ENCODE measurements at places on chromosomes 13 and 19. TPM values are rescaled to one million over a fixed set of nuclear protein-coding genes. Genes with fewer than 3 reads are reported as not detected.
A peak's percentile ranks its signal among the peaks of the same experiment; 100 is the strongest.

Gene ZNF112
- total RNA-seq, result 15.0 TPM

Gene PSG11
- not detected for total RNA-seq

Gene ZFP14
- total RNA-seq, result 17.5 TPM

- peak; percentile 85 for DNase-seq
These were observed 505.1 kb downstream of the IRS2 start for GRCh38 chr13:109281017-109281902.

DNA sequence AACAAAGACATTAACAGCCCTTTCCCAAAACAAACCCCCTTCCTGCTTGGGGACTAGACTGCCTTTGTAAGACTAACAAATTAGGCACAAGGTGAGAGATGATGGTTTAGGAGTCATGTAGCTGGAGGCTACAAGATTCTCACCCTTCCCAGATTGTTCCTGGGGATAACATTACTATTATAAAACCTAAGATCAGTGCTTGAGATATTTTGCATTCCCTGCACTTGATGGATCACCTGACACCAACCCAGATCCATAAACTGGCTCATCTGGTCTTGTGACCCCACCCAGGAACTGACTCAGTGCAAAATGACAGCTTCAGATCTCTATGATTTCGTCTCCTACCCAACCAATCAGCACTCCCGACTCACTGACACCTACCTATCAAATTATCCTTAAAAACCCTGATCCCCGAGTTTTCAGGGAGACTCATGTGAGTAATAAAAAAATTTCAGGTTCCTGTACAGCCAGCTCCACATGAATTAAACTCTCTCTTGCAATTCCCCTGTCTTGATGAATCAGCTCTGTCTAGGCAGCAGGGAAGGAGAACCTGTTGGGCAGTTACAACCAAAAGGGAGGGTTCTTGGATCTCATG lies 2.4 kb upstream of the ZNF616 start:
- no peak for DNase-seq

- DNase-seq, result no peak
These were observed 81.2 kb downstream of the COL4A2 start for GRCh38 chr13:110388108-110388943.

Data from spinal cord (tissue), 10 donors.